ENCODE measurements at places on chromosomes 7 and 10. TPM values are rescaled to one million over a fixed set of nuclear protein-coding genes. Genes with fewer than 3 reads are reported as not detected.

- DNase-seq: peak; percentile 58
These were observed 257.6 kb downstream of the PLXNA4 start for GRCh38 chr7:132318352-132319318.

DNA sequence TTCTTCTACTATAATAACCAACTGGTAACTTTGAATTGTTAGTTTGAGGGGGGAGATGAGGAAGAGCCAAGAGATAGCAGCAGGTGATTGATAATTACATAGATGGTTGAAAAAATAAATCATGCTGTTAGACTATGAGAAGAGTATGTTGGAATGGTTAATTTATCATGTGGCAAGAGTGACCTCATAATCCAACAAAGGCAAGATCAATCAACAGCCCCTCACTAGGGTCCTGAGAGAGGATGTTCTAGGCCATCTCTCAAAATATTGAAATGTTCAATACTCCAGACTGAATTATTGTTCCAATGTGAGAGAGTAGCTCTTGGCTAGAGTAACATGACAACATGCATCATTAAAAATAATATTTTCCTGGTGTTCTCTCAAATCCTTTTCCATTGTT lies 67.9 kb downstream of the ADD3 start:
- peak; percentile 92 for DNase-seq

The CUZD1 gene
- 0.59 TPM for total RNA-seq

- DNase-seq: no peak
These were observed 68.2 kb upstream of the AGK start for GRCh38 chr7:141483044-141483443.

DNA sequence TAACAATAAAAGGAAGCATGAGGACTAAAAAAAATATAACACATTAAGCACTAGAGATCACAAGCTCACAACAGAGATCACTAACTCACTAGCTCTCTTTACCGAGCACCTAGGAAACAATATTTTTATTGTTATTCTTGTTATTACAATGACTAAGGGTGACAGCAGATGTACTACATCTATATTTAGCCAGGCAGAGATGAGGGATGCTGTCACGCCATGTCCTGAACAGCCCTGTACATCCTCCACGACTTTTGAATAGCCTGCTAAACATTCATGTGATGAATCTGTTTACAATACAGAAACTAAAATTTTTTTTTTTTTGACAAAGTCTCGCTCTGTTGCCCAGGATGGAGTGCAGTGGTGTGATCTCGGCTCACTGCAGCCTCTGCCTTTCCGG lies 22.7 kb downstream of the FAM133B start:
- no peak for DNase-seq

The ARMS2 gene
- total RNA-seq: not detected

DNA sequence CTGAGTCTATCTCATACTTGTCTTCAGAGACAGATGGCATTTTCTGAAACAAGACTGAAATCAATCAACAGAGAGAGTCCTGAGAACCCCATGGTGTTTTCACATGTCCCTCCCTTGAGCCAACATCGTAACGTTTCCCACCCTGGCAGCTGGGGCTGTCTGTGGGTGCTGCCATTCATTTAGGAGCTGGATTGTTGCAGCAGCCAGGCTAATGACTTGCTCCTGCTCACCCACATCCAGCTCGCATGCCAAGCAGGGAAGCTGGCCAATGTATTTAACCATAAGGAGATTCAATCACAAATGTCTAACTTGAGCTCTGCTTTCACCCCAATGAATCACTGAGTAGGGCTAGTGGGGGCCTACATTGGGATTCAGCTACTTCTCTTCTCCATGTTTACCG lies 146.1 kb downstream of the ADRA2A start:
- no peak for DNase-seq

- DNase-seq: no peak
These were observed 120.3 kb downstream of the GATA3 start for GRCh38 chr10:8174762-8175161.

DNA sequence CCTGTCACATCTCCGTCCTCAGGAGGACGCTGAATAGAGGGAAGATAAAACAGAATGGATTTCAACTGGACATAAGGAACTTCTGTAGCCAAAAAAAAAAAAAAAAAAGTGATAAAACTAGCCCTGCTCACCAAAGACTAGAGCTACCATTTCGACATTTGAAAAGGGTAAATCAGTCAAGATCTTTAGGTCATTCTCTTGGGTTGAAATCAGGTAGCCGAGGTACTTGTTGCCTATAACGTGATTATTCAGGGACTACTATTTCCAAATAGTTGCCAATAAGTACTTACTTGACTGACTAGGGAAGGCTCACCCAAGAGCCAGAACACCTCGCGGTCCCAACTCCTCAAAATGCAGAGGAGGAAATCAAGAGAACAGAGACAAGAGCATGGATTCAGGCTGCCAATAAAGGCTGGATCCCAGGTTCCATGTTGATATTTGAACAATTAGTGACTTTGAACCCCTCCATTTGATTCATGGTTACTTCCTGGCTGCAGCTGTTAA lies 2.0 kb downstream of the RHEB start:
- DNase-seq: no peak

The PDE1C gene
- 1.2 TPM for total RNA-seq

GRCh38 chr7:122337011-122337410 lies 32.5 kb upstream of the FEZF1 start:
- DNase-seq: no peak

- DNase-seq: peak; percentile 28
These were observed 1.5 kb downstream of the TRIL start for GRCh38 chr7:28956608-28957063.

- no peak for DNase-seq
These were observed 5.6 kb downstream of the PARP12 start for GRCh38 chr7:140057143-140057535.

- DNase-seq: no peak
These were observed 201.2 kb upstream of the CELF2 start for GRCh38 chr10:10816447-10816846.

- no peak for DNase-seq
These were observed 191.9 kb downstream of the CSTF2T start for GRCh38 chr10:51507476-51507875.

The CNPY1 gene
- 0.10 TPM for total RNA-seq

DNA sequence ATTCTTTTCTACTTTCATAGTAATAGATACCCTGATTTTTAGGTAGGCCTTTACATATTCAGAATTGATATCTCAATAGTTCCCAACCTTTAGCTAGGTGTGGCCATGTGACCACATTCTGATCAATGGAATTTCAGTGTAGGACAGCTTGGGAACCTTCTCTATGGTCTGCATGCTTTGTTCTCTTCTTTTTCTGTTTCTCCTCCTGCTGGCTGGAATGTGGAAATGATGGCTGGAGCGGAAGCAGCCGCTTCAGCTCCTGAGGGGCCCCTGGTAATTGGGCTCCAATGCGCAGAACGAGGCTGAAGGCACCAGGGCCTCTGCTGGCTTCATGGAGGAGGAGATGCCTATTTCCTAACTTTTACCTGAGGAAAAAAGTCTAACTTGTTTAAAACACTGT lies 152.6 kb downstream of the ZMYND11 start:
- no peak for DNase-seq

The LRRC17 gene
- 92.4 TPM for total RNA-seq

DNA sequence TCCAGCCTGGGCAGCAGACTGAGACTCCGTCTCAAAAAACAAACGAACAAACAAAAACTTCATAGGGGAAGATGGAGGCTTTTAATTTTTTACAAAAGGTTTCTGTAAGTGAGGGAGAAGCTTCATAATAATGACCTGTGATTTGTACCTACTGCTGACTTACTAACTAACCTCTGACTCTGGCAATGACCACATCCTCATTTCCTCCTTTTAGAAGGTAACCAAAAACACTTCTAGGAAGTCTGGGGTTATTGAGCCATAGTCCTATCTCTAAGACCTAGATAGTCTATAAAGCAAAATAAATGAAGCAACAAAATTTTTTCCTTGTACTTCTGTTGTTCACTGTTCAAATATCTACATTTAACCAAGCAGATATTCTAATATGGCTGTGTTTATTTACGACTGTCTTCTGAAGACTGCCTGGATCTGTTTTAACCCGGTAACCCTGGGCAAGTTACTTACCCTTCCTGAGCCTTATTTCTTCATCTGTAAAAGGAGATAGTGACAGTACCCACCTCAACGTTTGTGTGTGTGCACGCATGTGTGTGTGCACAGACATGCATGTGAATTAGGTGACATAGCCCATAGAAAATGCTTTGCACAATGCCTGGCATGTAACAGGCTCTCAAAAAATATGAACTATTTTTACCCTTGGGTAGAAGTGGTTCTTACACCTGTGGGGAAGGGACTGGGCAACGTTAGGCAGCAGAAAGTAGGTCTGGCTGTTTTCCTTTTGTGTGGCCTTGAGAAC lies 30.8 kb upstream of the SMNDC1 start:
- DNase-seq: no peak

GRCh38 chr10:99555825-99556523 lies 23.2 kb downstream of the NKX2-3 start:
- DNase-seq: no peak

GRCh38 chr10:81898518-81898917 lies 23.5 kb downstream of the NRG3 start:
- no peak for DNase-seq

The POM121C gene
- 14.5 TPM for total RNA-seq

DNA sequence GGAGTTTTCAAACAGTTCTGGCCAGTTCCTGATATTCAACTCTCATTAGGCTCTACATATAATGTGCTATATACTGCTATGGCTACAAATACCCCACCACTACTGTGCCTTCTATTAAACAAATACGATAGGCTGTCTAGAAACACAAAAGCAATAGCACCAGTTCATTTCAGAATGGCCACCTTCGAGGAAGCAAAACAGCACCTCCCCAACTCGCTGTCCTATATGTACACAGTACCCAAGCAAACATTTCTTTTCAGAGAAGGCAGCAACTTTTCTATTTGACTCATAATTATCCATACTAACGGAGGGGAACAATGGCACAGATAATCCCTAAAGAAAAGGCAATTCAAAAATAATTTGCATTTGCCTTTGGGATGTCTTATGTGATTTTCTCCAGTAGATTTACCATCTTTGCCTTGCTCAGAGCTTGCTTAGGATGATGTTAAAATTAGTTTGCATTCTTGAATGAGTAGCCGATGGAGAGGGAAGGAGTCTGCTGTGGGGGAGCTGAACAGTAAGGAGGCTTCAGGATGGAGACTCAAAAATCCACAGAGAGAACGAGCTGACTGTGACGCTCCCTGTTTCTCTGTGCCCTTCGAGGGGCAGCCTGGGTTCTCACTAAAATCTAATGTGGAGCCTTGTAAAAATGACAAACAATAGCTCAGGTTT lies 218.7 kb downstream of the FANK1 start:
- DNase-seq: no peak

The DHTKD1 gene
- 19.5 TPM for total RNA-seq

The CRYGN gene
- total RNA-seq: not detected

DNA sequence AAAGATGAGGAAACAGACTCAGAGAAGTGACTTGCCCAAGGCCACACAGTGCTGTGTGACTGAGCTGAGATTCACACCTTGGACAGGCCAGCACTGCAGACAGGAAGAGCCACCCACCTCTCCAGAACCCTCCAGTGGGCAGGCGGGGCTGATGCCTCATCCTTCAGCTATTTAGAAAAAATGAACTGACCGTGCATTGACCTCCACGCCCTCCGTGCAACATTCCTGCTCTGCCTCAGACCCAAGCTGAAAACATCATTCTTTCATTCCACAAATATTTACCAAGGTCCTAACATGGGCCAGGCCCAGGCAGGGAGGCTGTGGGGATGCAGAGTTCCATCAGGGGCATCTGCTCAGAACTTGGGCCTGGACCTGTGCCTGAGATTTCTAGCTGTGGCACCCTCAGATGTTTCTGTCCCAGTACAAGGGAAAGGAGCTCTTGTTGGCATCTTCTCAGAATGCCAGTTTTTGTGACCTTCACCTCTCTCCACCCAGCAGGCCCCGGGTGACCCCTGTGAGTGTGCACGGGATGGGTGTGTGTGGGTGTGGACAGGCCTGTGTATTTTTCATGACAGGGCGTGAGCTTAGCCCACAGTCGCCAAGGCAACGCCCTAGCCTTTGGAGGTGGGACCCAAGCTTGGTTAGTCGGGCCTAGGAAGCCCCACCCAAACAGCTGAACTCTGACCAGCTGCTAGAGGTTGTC lies 6.5 kb downstream of the VSIR start:
- DNase-seq: peak; percentile 13

DNA sequence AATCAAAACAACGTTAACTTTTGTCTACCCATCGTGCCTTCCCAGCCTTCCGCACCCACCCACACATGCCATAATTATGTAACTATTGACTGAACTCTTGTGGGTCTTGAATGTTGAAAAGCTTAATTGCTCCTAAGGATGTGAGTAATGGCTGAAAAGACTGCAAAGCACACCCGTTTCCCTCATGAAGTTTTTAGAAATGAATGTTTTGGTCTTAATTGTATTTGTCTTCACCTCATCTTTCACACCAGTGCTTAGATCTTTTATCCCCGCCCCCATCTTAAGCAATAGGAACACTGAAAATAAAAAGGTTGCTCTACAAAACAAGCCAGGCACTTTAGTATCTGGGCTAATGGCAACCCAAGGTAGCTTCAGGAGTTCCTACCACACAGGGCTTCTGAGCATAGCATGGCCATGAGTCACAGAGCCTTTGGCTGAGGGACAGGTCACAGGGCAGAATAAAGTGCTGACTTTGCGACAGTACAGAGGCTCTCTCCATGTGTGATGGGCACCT lies 690.5 kb downstream of the PARD3 start:
- no peak for DNase-seq

The LYZL2 gene
- total RNA-seq: not detected

DNA sequence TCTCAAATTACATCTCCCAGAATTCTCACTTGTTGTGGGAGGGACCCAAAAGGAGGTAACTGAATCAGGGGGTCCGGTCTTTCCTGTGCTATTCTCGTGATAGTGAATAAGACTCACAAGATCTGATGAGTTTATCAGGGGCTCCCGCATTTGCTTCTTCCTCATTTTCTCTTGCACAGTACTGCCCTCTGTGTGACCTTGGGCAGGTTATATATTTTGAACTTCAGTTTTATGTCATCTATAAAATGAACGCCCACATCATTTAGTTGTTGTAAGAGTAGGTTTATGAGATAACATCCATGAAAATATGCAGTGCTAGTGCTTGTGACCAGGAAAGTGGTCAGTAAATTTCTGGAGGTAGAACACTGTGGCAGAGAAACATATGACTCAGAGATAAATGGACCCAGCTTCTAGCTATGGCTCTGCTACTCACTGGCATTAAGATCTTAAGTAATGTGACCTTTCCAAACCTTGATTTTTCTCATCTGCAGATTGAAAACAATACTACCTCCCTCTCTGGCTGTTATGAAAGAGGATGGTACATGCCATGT lies 44.3 kb downstream of the SCRN1 start:
- DNase-seq: no peak

The KIF11 gene
- total RNA-seq: 15.1 TPM

DNA sequence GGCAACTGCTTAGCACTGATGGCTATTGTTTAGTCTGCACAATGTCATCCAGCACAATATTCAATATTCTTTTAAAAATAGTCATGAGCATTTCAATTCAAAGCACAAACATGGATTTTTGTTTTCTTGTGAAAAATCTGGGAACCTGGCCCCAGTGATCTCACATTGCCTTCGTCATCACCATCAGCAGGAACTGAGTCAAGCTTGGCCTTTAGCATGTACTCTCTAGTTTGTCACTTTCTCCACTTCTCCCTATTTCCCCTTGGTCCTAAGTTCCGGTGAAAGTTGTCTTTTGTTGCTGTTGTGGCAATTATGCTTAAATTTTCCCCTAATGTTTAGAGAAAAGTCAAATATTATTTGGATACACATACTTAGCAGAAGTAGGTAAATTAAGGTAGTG lies 252.9 kb upstream of the SORCS1 start:
- DNase-seq: no peak

- no peak for DNase-seq
These were observed 16.4 kb downstream of the ZNF488 start for GRCh38 chr10:47367646-47368045.

GRCh38 chr7:42687211-42688055 lies 224.4 kb downstream of the C7orf25 start:
- DNase-seq: peak; percentile 55

All from skin of body (tissue), 3 donors.